Effector CD4-positive, alpha-beta T cell (primary cell): ENCODE measurements at places on chromosomes 2 and 18.

- no peak for DNase-seq
Measured at GRCh38 chr2:60247471-60247870, 306.0 kb downstream of the BCL11A start.

DNA sequence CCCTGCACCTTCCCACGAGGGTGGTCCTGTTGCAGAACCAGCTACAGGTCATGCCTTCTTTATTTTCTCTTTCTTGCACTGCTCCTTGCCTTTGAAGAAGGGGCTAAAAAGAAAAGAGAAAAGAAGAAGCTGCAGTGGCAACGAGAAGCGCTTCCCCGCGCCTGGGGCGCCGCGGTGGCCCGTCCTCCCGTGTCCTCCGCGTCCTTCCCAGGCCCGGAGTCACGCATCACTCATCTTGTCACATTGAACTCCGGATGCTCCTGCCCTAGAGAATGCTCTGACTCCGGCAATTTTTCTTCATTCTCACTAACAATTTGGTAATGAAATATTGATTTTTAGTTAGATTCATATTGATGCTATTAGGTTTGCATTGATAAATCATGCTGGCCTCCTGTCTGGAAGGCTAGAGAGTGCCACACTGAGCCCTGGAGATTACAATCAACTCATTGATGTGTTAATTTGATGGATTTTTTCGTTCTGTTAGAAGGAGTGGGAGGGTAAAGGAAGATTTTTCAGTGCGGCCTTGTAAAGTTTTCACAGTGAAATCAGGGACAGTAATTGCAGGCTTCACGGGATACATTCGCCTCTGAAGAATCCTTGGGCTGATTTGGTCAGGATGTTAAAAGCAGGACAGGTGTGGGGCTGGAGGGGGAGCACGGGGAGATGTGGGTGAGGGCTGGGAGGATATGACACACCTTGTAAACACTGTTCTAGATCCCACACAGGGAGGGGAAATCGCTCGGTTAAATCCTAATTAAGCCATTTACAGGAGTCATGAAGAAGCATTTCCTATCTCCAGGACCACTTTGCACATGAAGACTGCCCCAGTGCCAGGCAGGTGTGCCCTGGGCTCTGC lies 349.3 kb downstream of the ZNF516 start:
- DNase-seq = no peak

DNA sequence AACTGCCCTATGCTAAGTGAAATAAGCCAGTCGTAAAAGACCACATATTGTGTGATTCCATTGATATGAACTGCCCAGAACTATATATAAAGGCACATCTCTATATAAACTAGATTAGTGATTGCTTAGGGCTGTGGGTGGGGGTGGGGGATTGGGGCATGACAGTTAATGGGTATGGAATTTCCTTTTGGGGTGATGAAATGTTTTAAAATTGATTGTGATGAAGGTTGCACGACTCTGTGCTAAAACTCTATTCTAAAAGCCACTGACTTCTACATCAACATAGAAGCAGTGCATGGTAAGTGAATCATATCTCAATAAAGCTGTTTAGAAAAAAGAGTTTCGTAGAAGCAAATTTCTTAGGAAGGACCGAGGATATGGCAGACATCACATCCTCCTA lies 53.0 kb downstream of the CDCA7 start:
- no peak for DNase-seq

DNA sequence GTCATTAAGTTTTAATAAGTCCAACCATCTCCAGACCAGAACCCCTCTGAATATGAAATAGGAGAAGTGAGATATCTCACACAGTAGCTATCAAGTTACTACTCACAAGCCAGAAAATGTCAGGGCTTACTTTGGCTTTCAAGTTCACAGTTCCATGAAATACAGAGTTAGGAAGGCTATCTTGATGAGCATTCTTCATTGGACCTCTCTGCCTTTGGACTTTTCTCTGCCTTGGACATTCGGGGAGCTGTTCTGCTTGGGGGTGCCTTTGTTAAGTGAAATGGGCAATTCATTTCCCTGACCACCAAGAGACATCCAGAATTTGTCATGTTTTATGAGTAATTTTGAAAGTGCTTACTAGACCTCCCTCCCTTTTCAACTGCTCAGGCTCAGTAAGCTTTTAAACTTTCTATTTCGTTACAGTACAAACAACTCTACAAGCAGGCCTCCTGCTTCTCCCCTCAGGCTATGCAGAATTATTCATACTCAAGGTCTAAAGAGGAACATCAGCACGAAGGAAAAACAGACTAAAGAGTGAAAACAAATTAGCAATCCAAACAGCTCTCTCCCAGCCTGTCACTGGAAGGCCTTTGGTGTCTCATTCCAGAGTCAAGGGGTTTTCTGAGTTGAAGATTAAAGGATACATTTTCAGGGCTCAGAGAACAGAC lies 95.3 kb downstream of the MREG start:
- DNase-seq = no peak

DNA sequence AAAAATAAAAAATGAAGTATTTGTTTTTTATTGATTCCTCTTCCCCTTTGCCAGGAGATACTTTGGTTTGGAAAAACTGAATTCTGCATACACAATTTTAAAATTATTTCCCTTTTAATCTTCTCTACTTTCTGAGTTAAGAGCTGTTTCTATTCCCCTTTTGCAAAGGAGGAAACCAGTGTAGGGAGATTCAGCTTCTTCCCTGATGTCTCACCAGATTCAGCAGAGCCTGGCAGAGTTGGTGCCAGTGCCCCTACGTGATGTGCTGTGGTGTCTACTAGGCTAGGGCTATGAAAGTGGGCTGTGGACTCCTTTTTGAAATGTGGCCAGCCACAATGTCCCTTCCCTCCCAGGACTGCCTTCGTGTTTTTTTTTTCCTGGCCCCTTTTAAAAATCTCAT lies 2.4 kb downstream of the RPE start:
- DNase-seq = no peak

DNA sequence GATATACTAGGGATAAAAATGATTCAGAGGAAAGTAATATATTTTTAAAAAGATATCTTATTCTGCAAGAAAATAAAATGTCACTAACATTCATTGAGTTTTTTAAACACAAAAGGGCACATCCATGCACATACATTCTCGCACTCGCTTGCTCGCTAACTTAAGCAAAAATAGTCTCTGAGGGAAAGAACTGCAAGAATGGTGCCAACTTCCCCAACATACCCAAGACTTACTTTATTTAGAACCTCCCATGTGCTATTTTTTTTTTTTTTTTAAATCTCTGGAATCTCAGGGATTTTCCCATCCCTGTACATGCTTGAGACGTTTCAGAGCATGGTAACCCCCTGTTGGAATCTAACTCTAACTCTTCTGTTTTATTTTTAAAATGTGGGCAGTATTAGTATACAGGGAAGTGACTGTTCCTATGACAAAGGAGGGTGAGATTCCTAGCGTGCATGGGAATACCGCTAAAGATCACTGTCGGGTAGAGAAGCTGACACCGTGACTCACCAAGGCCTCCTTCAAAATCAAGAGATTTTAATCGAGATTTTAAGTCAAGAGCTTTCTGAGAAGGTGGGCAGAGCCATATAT lies 187.9 kb upstream of the ZEB2 start:
- no peak for DNase-seq

- DNase-seq = no peak
Measured at GRCh38 chr2:142254031-142254430, 123.2 kb upstream of the LRP1B start.

GRCh38 chr2:188984065-188984491 lies 9.9 kb downstream of the COL3A1 start:
- DNase-seq = no peak

- DNase-seq = no peak
Measured at GRCh38 chr2:70723286-70723885, 44.6 kb downstream of the ADD2 start.

- no peak for DNase-seq
Measured at GRCh38 chr2:24594283-24594682, 103.2 kb downstream of the NCOA1 start.

DNA sequence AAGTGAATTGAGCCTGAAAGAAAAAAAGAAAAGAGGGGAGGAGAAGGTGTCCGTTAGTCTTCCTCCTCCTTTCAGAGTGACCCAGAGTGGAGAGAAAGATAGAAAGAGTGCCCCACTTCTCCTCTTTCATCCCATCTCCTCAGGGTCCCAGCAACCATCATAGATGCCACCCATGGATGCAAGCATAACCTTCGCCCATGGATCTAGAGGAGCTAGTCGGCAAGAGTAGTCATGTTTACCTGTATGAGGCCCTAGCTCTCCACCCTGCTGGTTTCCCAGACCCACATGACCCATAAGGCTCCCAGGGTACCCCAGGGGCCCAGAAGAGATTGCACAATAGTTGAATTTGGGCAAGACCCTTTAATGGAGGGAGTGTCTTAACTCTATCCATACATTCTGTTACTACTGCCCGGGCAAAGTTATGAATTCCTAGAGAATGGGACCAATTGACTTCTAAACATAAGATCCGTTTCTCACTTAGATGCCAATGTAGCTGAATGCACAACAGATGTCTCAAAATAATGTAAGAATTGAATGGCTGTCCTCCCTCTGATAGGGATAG lies 56.1 kb upstream of the CDCA7 start:
- DNase-seq = no peak

DNA sequence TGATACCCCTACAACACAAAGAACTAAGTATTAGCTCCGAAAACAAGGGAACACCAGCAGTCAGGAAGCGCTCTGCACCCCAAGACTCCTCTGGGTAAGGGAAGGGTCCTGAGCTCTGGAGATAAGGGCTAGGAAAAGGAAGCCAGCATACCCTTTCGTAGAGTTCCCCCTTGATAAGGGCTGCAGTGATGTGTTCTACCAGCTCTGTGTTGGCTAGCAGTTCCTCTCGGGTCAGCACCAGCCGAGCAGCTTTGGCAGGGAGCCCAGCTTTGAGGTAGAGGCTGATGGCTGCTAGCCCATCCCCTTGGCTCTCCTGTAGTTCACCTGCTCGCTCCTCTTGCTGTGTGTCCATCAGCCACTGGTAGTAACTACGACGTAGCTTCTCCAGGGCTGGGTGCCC lies 18.9 kb downstream of the KRTCAP3 start:
- no peak for DNase-seq

DNA sequence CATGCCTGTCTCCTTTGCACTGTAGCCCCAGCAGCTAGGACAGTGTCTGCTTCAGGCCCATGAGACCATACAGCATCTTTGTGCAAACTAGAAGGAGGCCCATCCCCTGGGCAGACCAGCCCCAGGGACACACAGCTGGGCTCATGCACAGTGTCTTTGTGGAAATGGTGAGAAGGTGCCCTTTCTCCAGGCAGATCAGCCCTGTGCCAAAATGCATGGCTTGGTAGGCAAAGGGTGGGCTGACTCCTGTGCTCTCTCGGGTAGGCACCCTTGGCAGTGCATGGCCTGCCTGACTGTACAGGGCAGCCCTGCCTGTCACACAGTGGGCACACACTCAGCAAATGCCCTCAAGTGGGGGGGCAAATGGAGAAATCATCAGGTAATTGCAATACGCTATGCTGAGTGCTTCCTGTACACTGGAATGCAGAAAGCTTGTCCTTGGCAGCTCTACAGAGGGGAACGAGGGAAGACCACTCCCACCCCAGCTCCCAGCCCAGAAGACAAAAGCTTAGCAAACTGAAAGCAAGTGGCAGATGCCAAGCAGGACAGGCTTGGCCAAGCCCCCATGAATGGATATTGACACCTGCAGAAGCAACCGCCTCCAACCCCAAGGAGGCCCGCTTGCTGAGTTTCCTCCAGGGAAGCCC lies 21.6 kb downstream of the TNS1 start:
- DNase-seq = no peak

DNA sequence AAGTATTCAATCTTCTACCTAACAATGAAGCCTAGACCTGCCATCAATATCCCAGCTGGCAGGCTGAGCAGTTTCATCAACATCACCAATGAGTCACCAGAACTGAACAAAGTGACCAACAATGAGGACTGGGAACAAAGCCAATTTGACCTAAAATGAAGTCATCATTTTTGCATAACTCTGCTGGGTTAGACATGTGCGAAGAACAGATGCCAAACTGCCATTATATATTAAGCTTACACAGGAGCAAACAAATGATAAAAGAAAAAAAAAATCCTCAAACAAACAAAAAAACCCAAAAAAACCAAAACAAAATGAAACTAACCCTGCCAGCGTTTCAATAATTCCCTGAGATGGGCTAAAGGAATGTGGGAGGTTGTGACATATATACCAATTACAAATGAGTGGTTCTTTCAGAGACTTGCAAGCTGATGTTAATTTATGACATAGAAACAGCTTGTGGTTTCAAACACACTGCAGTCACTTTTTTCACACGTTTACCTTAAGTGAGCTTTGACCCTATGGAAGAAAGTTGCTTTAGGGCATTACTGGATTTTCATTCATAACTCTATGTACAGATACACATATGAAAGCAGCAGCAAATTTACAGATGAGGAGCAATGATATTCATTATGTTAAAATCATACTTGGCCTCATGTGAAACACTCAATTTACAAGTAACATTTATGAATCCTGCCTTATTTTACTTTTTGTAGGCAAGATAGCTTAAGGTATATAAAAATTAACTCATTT lies 56.9 kb upstream of the CCDC141 start:
- no peak for DNase-seq

- DNase-seq = no peak
Measured at GRCh38 chr2:218285604-218286003, 6.7 kb downstream of the TMBIM1 start.

DNA sequence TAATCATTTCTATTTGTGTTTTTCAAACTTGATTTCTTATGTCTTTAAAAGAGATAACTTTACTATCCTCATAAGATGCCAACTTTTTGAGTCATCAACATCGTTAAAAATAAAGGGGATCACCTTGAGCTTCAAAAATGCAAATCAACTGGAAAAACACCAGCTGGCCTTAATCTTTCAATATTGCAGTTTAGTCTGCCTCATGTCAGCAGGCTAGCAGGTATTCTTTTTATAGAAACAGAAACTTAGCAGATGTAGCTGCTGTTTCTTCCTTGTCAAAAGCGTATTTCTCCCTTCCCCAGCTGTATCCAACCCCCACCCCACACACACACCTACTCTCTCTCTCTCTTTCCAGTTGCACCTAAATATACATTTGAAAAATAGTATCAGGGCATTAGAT lies 154.1 kb upstream of the ZNF804A start:
- no peak for DNase-seq

DNA sequence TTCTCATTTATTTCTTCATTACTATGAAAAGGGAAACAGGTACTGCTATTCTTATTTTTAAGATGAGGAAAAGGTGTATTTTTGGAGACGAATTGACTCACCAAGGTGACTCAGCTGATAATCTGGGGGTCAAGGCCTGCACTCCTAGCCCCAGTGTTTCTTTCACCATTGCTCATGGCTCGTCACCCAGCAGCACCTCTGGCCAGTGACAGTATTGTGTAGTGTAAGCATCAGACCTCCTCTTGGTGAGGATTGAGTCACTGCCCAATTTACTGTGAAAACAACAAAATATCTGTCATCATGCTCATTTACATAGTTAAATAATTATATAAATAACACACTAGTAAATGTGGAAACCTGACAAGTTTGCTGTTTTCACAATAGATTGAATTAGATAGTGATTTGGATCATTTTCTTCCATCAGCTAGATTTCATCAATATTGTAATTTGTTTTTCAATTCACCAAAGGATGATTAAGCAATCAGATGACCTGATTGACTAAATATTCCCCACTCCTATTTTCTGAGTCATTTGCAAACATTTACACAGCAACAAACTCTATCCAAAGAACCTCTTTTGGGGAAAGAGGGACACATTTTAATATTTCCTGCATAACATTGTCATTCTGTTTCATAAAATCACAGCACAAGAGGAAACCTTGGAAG lies 492.8 kb upstream of the RAB12 start:
- DNase-seq = no peak
